ENCODE measurements at places on chromosomes 1 and 21.
A peak's percentile ranks its signal among the peaks of the same experiment; 100 is the strongest.

DNA sequence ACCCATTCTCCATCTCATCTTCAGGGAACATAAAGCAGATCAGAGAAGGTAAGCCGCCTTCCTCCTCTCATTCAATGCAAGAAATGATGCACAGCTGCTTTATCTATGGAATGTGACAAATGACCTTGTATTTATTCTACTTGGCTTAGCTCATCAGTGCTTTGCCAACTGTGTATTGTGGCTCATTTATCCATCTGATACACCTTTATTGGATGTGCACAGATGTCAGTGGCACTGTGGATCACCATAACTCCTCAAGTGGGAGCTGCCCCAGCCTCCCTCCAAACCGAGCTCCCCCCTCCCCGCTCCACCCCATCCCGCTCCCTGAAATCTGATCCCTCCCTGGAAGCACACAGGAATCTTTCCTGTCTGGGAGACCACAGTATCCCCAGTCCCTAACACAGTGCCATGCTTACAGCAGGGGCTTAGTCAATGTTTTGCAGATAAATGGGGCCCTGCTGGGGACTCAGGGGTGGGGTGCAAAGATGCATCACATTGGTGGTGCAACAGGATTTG, 156.0 kb upstream of the RAB4A start:
- no peak for DNase-seq

- DNase-seq: peak; percentile 93
These were observed 80.6 kb upstream of the SLFNL1 start for GRCh38 chr1:41101950-41102607.

- DNase-seq: no peak
These were observed 178.2 kb upstream of the SGIP1 start for GRCh38 chr1:66355756-66356155.

DNA sequence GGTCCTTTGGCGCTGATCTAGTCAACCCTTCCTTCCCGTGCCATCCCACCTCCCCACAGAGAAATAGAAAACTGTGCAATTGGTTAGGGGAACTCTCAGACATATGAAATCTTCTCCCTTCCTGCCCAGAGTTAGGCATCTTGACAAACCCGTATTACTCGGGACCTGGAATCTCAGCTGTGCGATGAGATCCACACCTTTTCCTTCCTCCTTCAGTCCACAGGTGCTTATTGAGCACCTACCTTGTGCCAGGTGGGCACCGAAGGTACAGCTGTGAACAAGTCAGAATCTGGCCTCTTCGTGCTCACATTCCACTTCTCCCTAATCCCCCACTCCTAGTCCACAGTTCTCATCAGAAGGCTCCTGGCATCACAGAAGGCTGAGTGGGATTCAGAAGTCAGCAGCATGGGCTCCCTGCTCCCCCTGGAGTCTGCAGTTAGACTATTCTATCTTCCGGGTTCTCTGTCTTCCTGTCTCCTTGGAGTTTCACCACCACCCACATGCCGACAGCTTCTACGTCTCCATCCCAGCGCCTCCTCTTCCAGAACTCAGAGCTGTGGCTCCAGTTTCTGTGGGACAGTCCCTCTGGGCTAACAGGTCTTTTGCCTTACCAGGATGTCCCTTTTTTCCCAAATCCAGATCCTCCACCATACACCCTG, 23.0 kb downstream of the KNCN start:
- DNase-seq: peak; percentile 60

DNA sequence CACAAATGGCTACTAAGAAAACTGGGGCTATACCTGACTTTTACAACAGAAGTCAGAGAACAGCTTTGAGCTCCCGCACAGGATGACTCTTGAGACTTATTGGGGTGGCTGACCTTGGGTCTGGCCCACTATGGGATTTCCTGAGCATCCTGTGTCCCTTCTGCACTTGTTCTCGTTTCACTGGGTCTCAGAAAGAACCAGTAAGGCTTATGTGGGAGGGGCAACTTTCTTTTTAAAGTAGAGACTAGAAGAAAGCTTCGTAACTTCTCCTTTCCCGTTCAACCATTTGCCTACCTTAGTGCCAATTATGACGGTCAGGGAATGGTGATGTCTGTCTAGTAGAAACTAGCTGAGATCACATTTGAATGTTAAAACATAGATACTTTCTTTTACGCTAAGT, 59.5 kb upstream of the C1orf105 start:
- DNase-seq: no peak

DNA sequence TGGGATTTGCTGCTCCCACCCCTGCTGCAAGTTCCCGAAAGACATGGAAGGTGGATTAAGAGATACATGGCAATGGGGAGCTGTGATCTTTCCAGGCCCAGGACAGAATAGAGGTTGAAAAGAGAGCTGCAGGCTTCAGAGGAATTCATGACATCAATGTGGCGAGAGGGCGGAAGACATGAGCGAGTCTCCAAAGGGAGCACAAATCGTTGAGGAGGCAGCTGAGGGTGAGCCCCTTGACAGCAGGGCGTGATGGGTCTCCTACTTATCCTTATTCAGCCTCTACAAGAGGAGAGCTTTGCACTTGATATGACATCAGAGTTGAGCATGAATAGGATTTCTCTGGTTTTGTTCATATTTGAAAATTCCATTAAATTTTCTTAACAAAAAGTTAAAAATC, 45.5 kb upstream of the TACSTD2 start:
- no peak for DNase-seq

- DNase-seq: peak; percentile 34
These were observed at the start of gene CFAP74 for GRCh38 chr1:2003541-2004131. Gene CFAP74, minus strand, starts transcription at chr1:2003786. Its CDS starts 12,830 bp downstream, at chr1:1990956.

DNA sequence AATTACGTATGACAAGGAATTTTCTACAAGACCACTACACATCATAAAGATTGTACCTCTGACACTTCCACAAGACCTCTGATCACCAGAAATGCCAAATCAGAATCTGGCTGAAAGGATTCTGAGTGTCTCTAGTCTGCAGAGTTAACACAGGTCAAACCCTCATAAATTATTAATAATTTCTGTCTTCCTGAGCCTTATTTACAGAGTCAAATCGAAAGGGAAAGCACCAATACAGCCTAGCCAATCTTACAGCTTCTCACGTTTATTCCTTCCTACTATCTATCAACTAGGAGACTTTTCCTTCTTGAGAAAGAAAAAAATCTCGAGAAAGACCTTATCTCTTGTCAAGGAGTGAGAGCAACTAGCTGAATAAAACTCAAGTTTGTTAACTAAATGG, 2151.6 kb downstream of the MRPL39 start:
- DNase-seq: no peak

DNA sequence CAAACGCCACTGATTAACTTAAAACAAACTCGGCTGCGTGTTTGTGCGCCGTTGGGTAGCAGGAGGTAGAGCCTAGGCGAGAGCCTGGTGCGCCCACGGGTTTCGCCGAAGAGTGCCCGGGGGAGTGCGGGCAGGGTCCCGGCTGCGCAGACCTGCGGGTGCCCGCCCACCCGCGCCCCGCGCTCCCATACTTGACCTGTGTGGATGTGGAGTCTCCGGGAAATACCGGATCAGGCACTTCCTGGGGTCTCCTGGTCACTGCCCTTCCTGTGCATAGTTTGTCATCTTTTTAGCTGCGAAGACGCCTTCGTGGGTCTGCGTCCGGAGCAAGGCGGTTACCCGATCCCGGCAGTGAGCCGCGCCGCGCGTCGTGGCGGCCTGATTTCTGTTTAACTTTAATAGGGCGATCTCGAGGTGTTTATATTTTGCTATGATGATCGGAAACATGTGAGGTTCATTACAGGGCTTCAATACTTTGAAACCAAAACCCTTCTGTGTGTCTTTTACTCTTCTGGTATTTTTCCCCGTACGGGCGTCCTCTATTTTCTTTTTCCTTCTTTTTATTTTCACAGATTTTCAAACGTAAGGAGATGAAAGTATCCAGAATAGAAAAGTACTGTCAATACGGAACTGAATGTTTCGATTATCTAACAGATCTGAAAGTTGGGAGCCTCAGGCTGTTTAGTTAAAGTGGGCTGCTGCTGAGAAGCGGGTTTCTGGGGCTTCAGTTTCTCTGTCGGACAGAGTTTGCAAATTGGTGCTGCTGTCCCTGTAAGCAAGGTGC, 15.2 kb downstream of the NR5A2 start:
- no peak for DNase-seq

- DNase-seq: no peak
These were observed 1.2 kb upstream of the CGN start for GRCh38 chr1:151510020-151510405.

DNA sequence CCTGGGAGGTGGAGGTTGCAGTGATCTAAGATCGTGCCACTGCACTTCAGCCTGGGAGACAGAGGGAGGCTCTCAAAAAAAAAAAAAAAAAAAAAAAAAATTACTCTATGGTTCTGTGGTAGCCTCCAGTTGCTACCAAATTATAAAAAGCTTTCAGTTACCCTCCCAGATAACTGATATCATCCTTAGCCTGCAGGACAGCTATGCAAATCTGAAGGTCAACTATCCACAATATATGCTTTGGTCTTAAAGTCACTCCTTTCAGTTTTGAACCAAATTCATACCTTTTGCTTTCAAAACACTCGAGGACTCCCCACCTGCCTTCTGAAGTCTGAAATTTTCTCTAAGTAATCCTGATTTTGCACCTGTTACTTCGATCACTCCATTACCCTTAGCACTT, 3.1 kb downstream of the MIXL1 start:
- no peak for DNase-seq

GRCh38 chr1:193418745-193419058, 232.3 kb upstream of the B3GALT2 start:
- DNase-seq: no peak

DNA sequence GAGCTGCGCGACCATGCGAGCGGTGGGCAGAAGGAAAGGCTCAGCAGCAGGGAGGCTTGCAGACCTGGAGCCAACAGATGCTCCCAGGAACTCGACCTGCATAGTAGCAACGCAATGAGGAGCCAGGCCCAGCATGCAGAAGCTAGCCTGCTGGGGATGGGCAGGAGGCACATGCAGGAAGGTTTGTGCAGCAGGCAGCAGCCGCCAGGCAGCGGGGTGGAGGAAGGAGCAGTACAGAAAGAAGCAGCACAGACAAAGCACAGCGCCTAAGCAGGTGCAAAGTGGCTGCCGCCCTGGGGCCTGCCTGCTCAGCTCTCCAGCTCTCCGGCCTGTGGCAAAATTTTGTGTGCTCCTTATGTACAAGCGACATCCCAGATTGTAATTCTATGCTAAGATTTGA, 213.5 kb upstream of the MAP1LC3C start:
- no peak for DNase-seq

DNA sequence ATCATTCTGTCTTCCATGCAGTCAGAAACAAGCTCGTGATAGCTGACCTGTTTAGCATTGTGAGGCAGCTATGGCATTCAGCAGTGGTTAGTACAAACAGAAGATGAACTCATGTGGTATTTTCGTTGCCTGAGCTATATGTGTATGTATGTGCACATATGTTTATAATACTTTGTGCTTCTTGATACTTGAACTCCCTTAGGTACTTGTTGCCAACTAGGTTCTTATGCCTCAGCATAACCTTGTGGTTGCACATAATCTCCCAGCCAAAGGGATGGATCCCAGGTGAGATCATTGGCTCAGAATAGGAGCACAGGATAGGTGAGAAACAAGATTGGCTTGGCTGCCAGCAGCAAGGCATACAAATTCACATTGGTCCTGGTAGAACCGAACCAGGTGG, 86.1 kb downstream of the VPS26C start:
- no peak for DNase-seq

- peak; percentile 58 for DNase-seq
These were observed 474.5 kb downstream of the PTPRC start for GRCh38 chr1:199113265-199113869.

DNA sequence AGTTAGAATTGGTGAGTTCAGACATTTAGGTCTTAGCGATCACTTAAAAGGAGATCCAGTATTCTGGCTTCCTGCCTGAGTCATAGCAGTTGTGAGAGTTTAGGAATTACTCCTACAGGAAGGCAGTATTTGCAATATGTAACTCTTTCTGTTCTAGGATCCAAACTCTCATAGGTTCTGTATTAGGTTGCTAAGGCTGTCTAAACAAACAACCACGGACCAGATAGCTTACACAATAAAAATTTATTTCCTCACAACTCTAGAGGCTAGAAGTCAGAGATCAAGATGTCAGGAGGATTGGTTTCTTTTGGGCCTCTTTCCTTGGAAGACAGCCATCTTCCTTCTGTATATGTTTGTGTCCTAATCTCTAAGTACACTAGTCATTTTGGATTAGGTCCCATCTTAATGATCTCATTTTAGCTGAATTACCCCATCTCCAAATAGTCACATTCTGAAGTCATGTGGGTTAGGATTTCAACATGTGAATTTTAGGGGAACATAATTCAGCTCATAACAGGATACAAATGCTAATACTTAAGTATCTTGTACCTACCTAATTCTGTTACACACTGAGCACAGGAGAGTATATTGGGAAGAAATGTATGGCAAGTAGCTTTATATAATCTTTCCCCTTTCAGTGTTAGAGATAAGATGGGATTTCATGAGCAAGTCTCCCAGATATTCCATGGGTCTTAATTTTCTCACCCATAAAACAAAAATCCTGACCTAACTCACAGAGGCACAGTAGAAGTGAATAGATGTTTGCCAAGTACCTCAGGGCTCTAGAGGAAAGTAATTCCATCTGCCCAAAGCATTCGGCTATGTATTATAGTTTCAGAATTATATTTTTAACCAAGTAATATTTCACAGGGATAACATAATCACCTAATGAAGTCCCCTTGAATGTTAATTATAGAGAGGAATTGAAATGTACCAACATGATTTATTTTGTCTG, 144.4 kb downstream of the PTBP2 start:
- peak; percentile 97 for DNase-seq

- peak; percentile 66 for DNase-seq
These were observed 49.7 kb downstream of the RASSF5 start for GRCh38 chr1:206556750-206557635.

DNA sequence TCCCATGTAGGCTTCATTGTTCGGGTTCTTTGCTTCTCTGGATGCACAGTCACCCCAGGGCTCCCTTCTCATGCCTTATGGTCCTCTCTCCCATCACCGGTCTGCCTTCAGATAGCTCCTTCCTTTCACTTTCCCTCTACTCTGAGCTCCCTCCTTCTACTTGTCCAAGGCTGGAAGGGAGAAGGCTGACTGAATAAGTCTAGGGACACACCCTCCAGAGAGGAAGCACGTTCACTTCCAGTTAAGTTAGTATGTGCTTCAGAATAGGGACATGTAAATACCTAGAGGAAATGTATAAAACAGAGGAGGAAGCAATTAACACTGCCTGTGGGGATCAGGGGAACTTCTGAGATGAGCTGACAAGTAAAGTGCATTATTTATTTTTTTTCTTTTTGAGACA, 23.5 kb downstream of the CXADR start:
- DNase-seq: no peak

DNA sequence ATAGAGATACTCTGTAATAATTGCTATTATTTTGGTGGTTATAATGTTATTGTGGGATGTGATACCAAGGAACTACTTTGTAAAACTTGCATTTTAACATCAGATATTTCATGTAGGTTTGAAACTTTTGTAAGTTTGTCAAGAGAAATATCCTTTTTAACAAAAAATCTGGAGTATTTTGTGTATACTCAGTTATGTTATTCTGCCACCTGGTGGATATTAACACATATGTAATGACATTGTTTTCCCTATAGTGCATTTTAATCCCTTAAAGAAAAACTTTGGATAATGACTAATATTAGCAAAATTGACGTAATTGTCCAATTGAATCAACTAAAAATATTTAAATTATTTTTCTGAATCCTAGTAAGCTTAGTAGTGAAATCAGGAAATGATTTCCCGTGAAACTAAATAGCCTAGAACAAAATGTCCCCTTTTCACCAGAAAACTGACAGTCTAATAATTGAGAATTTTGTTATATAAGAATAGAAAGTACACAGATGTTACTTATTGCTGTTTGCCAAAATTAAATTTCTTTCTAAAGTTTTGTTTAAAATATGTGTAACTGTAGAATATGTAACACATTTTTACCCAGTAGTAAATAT, 39.6 kb downstream of the KCTD3 start:
- no peak for DNase-seq

- DNase-seq: no peak
These were observed 1556.6 kb downstream of the NCAM2 start for GRCh38 chr21:22554690-22555316.
